ENCODE measurements at places on chromosomes 5 and 9. TPM values are rescaled to one million over a fixed set of nuclear protein-coding genes. Genes with fewer than 3 reads are reported as not detected.

GRCh38 chr9:6029604-6030274 is 14.3 kb upstream of the RANBP6 start:
- H3K4me3 ChIP-seq = no peak overlapping the region
- H3K27ac ChIP-seq = no peak overlapping the region
- DNase-seq = no peak
- no peaks in the 10 kb centered on the region for H3K36me3 ChIP-seq

DNA sequence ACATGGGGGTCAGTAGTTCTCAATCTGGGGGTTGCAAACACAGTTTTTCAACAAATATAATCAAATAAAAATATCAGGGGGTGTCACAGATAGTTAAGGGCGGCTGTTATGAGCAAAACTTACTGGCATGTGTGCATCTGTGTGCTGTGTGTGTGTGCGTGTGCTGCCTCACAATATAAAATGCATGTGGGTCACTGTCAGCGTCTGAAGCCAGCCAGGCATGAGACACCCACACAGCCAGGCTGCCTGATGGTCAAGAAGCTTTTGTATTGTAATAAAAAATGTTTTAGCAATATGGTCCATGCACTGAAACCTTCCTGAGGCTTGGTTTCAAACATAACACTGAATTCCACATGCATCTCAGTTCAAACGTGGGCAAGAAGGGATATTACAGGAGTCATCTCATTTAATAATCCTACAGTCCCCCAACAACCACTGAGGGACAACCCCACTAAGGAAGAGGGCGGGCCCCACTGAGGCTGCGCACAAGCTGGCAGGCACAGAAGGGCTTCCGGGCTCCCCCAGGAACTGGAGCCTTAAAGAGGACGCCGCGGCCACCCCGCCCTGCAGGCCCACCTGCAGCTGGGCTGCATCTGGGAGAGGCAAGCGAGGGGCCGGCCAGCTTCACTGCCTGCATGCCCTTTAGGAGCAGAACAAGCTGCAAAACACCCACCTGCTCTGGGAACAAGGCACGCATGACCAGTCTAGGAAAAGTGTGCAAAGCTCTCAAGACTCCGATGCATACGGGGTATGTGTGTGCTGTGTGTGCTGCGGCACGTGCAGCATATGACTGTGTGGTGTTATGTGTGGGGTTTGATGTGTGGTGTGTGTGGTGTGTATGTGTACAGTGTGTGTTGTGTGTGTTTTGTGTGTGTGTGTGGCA is 14.1 kb downstream of the SEMA4D start:
- H3K27me3 ChIP-seq = no peaks in the 10 kb centered on the region
- no peak for DNase-seq
- no peaks in the 10 kb centered on the region for H3K36me3 ChIP-seq
- H3K4me1 ChIP-seq = no peaks in the 10 kb centered on the region
- H3K27ac ChIP-seq = no peak overlapping the region

GRCh38 chr5:54589786-54590185 is 72.2 kb downstream of the SNX18 start:
- H3K4me1 ChIP-seq = no peaks in the 10 kb centered on the region
- no peak overlapping the region for H3K4me3 ChIP-seq

DNA sequence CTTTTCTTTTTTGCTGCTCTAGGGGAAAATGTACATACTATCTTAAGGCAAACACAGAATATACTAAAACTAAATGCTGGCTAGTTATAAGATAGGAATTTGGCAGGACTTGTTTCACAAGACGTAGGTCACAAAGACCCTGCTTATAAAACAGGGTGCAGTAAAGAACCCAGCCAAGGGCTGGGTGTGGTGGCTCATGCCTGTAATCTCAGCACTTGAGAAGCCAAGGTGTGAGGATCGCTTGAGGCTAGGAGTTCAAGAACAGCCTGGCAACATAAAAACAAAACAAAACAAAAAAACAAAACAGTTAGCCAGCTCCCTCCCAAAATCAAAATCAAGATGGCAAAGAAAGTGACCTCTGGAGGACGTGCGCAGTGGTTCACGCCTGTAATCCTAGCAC is 49.5 kb upstream of the DENND4C start:
- no peaks in the 10 kb centered on the region for H3K27me3 ChIP-seq
- peaks cover 9% of the 10 kb centered on the region for H3K4me1 ChIP-seq
- no peak for DNase-seq
- no peak overlapping the region for H3K27ac ChIP-seq
- H3K36me3 ChIP-seq = no peaks in the 10 kb centered on the region
- no peak overlapping the region for H3K4me3 ChIP-seq

GRCh38 chr5:143054480-143054941 is 284.3 kb downstream of the ARHGAP26 start:
- no peak overlapping the region for H3K4me3 ChIP-seq
- H3K27ac ChIP-seq = no peak overlapping the region
- H3K4me1 ChIP-seq = peaks cover 7% of the 10 kb centered on the region
- no peaks in the 10 kb centered on the region for H3K36me3 ChIP-seq
- no peaks in the 10 kb centered on the region for H3K27me3 ChIP-seq

GRCh38 chr5:175840050-175840841 is 31.1 kb upstream of the CPLX2 start:
- no peaks in the 10 kb centered on the region for H3K27me3 ChIP-seq
- no peak overlapping the region for H3K27ac ChIP-seq
- no peak for DNase-seq
- H3K4me3 ChIP-seq = no peak overlapping the region

GRCh38 chr9:116155698-116156039 is 2.1 kb downstream of the PAPPA start:
- DNase-seq = no peak
- H3K27ac ChIP-seq = peak overlapping the region; percentile 90
- H3K27me3 ChIP-seq = no peaks in the 10 kb centered on the region
- peaks cover 9% of the 10 kb centered on the region for H3K4me1 ChIP-seq
- no peaks in the 10 kb centered on the region for H3K36me3 ChIP-seq
- peak overlapping the region; percentile 70 for H3K4me3 ChIP-seq

- H3K4me3 ChIP-seq = no peak overlapping the region
- DNase-seq = no peak
- no peak overlapping the region for H3K27ac ChIP-seq
- H3K27me3 ChIP-seq = no peaks in the 10 kb centered on the region
- no peaks in the 10 kb centered on the region for H3K36me3 ChIP-seq
Measured at GRCh38 chr5:16467363-16468219, 2.0 kb upstream of the ZNF622 start.

GRCh38 chr5:8058616-8059190 is 189.8 kb downstream of the MTRR start:
- no peak overlapping the region for H3K27ac ChIP-seq
- H3K27me3 ChIP-seq = no peaks in the 10 kb centered on the region
- peaks cover 20% of the 10 kb centered on the region for H3K4me1 ChIP-seq
- H3K36me3 ChIP-seq = no peaks in the 10 kb centered on the region

DNA sequence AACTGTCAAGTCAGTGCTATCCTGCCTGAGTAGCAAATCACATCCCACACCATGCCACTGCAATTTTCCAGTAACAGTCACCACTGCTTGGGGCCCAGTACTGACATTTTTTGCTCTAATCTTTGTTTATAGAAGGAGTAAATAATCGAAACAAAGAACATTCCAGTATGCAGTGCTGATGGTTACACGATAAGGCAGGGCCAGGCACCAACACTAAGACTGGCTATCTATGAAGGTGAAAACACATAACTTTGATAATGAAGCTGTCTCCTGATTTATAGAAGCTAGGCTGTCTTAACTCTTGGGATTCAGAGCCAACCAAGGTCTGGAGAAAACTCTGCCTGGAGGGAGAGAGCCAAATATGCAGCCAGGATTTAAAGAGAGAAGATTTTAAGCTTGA is 365.3 kb downstream of the BNC2 start:
- H3K27ac ChIP-seq = no peak overlapping the region
- no peak for DNase-seq
- no peaks in the 10 kb centered on the region for H3K36me3 ChIP-seq

DNA sequence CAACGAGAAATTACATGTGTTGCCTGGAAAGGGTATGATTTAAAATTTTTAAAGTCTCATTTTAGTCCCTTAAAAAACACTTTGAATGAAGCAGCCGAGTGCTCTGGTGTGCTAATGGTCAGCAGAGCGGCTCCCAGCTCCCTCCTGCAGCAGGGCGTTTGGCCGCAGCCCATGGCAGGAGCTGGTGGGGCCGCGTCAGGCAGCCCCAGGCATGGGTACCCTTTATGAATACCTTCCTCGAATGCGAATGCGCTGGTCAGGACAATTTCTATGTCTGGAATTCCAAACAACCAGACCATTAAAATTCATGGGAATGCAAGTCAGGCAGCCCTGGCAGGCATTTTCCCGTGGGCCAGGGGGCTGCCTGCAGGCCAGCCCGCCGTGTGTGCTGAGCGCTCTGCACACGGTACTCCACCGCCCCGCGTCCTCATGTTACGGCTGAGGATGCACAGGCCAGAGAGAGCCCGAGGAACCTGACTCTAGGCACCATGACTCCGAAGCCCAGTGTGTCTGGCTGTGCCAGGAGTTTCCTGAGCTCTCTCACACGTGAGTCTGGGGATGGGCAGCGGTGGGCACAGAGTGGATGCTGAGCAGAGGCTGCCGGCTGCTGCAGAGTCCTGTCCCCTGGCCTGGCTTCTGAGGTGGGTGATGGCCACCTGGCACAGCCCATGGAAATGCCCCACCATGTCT is 123.7 kb downstream of the WNK2 start:
- no peak overlapping the region for H3K27ac ChIP-seq
- no peak overlapping the region for H3K4me3 ChIP-seq
- DNase-seq = no peak
- no peaks in the 10 kb centered on the region for H3K4me1 ChIP-seq
- no peaks in the 10 kb centered on the region for H3K27me3 ChIP-seq

DNA sequence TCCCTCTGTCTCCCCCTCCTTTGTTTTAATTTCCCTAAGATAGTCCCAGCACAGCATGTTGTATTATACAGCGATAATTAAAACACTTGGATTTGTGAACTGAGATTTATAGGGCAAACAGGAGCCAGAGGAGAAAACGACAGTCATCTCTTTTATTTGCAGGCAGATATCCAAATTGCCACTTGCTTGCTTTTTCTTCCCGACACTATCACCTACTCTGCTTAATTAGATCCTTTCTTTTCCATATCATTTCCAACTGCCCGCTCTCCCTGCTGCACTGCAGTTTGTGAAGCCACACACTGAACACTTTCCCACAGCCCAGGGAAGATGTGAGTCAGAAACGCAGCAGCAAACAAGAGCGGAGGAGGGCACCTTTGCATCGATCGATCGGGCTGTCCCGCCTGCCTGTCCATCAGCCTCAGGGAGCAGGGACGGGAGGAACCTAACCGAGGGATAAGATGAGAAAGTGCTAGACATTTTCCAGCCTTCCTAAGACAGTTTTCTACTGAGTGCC is 35.8 kb upstream of the SPRY4 start:
- no peaks in the 10 kb centered on the region for H3K36me3 ChIP-seq
- no peaks in the 10 kb centered on the region for H3K27me3 ChIP-seq
- H3K4me3 ChIP-seq = no peak overlapping the region

GRCh38 chr9:94703488-94704140 is 22.9 kb upstream of the AOPEP start:
- peaks cover 1% of the 10 kb centered on the region for H3K4me1 ChIP-seq
- no peaks in the 10 kb centered on the region for H3K36me3 ChIP-seq
- no peak overlapping the region for H3K4me3 ChIP-seq
- H3K27ac ChIP-seq = no peak overlapping the region
- no peaks in the 10 kb centered on the region for H3K27me3 ChIP-seq

DNA sequence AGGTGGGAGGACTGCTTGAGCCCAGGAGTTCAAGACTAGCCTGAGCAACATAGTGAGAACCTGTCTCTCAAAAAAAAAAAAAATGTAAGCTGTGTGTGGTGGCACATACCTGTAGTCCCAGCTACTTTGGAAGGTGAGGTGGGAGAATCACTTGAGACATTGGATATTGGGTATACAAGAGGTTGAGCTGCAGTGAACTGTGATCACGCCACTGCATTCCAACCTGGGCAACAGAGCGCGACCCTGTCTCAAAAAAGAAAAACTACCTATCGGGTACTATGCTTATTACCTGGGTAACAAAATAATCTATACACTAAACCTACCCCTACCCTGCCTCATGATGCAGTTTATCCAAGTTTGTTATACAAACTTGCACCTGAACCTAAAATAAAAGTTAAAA is 64.9 kb downstream of the AOPEP start:
- no peak for DNase-seq
- H3K27ac ChIP-seq = no peak overlapping the region
- H3K27me3 ChIP-seq = no peaks in the 10 kb centered on the region

DNA sequence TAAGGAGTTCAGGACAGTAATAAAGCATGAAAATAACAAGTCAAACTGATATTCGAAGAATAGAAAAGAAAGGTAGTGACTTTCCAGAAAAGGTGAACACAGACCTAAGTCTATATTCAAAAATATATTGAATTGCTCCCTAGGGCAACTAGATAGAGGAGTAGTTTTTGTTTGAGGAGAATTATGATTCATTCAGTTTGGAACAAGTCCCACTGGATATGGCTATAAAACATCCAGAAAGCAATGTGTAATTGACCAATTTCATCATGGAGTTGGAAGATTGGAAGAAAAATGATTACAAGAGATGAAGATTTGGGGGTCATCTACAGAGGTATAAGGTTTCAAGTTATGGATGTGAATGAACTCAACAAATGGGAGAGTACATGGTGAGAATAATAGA is 117.5 kb upstream of the ZNF462 start:
- DNase-seq = no peak
- no peak overlapping the region for H3K4me3 ChIP-seq
- no peaks in the 10 kb centered on the region for H3K36me3 ChIP-seq
- H3K27me3 ChIP-seq = no peaks in the 10 kb centered on the region

DNA sequence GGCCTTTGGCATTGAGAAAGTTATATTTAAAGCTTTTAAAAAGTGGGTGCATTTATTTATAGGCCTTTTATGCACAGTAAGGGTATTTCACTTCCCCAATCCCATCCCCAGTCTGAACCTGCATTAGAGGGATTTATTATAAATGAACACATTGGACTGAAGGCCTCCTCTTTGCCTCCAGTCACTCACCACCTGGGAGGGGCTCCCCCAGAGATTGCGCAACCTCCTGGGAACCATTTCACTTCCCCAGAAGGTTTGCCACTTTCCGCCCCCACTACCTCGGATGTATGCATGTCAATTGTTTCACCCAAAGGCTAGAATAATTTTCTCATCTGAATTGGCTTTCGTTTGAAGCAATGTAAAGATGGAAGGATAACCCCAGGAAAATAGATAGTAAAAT is 29.8 kb upstream of the VCAN start:
- no peaks in the 10 kb centered on the region for H3K27me3 ChIP-seq
- H3K4me1 ChIP-seq = no peaks in the 10 kb centered on the region
- H3K4me3 ChIP-seq = no peak overlapping the region
- no peak for DNase-seq
- no peak overlapping the region for H3K27ac ChIP-seq

DNA sequence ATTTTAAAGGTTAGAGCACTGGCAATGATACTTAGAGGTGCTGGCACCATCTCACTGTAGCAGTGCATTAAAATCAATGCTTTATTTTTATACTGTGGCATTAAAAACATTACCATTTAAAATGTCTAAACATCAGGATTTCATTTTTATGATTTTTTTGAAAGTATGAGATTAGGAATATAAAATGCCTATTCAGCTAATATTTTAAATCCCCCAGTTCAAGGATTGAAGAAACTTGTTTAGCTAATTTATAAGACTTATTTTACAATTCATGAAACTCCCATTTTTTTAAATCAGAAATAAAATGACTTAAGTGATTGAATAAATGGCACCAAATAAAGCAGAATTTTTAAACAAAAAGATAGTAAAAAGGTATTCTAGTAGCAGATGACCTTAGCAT is 625.6 kb downstream of the RAB3C start:
- no peak overlapping the region for H3K27ac ChIP-seq
- no peaks in the 10 kb centered on the region for H3K36me3 ChIP-seq
- H3K27me3 ChIP-seq = no peaks in the 10 kb centered on the region
- no peaks in the 10 kb centered on the region for H3K4me1 ChIP-seq
- DNase-seq = no peak

ACOT12 gene
- not detected for total RNA-seq

CCL28 gene
- 2.1 TPM for total RNA-seq

TTF1 gene
- total RNA-seq = 15.3 TPM

PDE6A gene
- 0.05 TPM for total RNA-seq

ADAMTSL2 gene
- total RNA-seq = 18.5 TPM

F2R gene
- 3.0 TPM for total RNA-seq

C9orf153 gene
- 0.30 TPM for total RNA-seq

CTXN3 gene
- total RNA-seq = not detected

IFNA13 gene
- not detected for total RNA-seq

All from ovary (tissue), 10 donors.